ENCODE measurements at places on chromosomes 3 and 15.

DNA sequence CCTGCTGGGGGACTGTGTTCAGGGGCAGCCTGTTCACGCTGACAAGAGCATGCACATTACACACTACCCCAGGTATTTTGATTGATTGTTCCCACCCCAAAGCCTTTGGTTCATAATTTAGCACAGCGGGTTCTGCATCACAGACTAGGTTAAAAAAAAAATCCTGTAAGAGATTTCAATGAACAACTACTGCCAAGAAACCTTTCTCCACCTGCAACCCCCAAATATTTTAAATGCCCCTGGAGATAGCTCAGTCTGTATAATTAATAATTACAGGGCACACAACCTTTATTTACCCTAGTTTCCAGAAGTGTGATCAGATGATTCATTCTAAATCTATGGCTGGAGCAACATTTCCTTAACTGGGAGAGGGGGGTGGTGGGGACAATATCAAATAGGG is 87.6 kb downstream of the NR2F2 start:
- no peak for DNase-seq

DNA sequence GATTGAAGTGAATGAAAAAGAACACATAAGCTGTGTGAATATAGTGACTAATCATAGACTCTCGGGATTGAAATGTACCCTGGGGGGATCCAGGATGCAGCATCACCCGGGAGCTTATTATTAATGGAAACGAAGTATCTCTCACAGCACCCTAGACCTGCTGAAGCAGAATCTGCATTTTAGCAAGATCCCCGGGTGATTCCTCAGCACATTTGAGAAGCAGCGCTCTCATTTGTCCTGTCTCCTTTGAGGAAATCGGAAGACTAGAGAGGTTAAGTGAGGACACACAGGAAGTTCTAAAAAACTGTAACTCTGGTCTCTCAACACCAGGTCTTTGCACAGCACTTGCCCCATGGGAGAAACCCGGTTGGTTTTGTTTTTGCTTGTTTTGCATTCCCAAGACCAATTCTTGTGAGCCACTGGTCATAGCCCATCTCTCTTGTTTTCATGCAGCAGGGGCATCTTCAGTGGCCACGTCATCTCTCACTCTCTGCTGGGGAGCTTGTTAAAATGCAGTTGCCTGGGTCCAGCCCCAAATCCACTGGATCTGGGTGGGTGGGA is 30.2 kb downstream of the ZNF710 start:
- no peak for DNase-seq

- no peak for DNase-seq
Observed at GRCh38 chr3:73144828-73145227, 83.4 kb downstream of the EBLN2 start.

DNA sequence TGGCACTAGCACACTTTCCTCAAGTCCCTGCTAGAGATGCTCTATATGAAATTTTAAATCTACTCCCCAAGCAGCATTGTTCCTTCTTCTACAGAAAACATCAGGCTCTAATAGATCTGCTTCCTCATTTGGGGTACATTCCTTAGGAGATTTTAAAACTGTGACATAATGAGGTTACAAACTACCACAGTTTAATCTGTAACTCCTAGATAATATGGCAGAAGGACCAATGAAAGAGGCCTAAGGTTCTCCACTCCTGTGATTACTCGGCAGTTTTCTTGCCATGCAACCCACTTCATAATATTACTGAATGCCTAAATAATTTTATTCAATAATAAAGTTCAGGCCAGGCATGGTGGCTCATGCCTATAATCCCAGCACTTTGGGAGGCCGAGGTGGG is 16.1 kb downstream of the ZNF106 start:
- DNase-seq, result no peak

DNA sequence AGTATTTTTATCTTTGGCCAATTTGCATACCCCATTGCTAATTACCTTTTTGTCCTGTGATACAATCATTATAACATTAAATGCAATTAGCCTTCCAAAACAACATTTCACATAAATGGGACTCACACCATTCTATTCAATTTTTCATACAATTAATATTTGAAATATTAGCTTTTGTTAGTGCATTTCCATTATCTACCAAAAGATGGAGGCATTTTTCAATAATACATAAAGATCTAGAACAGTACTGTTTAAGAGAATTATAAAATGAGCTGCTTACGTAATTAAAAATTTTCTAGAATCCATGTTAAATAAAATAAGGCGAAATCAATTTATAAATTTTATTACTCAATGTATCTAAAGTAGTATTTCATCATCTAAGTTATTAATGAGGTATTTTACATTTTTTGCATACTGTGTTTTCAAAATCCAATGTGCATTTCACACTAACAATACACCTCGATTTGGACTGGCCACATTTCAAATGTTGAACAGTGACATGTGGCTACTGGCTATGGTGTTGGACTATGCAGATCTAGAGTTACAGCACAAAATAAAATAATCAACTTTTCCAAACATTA is 74.3 kb downstream of the TJP1 start:
- no peak for DNase-seq

DNA sequence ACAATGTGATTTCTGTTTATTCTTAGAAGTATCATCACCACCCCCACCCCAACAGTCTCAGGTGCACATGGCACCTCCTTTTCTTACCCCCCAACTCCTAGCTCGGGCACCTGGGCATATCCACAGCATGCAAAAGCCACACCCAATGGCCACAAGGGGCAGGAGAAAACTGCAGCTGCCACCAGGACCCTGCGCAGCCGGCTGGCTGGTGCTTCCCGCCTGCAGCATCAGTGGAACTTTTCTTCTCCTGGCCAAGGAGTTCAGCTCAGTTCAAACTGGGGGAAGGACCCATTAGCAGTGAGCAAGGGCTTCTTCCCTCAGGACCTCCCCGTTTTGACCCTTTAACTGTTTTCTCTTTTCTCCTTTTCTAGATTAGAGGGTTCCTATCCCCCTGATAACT is 44.8 kb downstream of the TM4SF18 start:
- no peak for DNase-seq

DNA sequence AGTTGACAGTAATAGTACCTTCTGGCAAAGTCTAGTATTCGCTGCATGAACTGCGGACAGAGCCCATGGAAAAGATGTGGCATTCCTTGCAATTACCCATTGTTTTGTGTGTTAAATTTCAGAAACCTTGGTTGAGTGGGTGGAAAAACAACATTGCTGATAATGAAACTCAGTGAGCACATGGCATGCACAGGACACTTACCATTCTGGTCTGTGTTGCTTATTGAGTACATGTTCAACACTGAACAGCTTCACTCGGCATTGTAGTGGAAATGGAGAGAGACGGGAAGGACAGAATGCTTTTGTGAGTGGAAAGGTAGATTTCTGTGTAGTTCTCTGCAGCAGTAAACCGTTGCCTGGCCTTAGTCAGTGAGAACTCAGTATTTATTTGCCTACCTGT is 165.3 kb downstream of the FNDC3B start:
- no peak for DNase-seq

DNA sequence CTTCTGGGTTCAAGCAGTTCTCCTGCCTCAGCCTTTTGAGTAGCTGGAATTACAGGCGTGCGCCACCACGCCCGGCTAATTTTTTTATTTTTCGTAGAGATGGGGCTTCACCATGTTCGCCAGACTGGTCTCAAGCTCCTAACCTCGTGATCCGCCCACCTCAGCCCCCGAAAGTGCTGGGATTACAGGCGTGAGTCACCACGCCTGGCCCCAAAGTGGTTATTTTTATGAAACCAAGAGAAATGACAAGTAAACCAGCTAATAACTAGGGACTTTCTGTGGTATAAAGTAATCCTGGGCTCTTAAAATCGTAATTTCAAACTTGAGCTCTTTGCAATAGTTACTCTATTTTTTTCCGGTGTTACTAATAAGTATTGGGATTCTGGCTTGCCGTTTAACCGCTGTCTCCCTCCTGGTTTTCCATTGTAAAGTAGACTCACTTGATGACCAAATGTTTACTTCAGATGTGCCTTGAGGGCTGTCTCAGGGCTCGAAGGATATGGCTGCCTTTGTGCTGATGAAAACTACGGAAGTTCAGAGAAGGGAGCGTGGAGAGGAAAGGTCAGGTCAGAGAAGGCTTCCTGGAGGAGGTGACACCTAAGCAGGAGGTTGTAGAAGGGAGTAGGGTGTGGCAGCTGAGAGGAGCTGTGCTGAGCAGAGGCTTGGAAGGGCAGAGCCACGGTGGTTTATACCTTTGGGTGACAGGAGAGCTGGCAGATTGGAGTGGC is 4.2 kb downstream of the ZSCAN2 start:
- peak; percentile 35 for DNase-seq

DNA sequence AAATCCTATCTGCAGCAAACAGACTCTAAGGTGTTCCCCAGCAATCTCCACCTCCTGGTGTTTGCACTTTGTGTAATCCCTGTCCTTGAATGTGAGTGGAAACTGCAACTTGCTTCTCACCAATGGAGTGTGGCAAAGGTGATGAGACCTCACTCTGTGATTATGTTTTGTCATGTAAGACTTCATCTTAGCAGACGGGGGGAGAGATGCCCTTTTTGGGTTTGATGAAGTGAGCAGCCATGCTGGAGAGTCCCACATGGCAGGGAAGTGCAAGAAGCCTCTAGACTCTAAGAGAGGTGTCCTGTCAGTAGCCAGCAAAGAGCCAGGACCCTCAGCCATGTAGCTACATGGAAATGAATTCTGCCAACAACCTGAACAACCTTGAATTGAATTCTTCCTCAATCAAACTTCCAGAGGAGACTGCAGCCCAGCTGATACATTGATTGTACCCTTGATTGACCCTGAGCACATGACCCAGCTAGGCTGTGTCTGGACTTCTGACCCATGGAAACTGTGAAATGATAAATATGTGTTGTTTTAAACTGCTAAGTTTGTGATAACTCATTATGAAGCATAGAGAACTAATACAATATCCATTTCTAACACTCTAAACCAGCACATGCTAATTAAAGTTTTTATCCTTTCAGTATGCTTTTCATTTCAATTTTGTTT is 71.4 kb upstream of the RASGRF1 start:
- DNase-seq, result no peak

DNA sequence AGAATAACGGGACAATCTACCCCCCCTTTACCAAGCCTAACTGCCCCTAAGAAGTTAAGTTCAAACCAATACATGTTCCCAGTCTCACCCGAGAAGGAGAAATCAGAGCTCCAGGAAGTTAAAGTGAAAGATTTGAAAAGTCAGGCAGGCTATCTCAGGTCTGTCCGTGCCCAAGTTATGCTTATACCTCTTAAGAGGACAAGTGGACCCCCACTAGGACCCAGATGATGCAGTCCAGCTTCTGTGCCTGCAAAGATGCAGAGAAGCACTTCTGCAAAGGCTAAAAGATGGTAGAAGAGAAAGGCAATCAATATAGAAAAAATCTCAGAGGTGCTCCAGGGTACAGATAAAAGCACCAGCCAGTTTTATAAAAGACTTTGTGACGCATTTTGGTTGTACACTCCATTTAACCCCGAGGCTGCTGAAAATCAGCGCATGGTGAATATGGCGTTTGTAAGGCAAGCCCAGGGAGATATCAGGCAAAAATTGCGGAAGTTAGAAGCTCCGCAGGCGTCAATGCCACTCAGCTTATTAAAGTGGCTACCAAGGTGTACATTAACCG is 9.8 kb upstream of the SLC9C1 start:
- no peak for DNase-seq

DNA sequence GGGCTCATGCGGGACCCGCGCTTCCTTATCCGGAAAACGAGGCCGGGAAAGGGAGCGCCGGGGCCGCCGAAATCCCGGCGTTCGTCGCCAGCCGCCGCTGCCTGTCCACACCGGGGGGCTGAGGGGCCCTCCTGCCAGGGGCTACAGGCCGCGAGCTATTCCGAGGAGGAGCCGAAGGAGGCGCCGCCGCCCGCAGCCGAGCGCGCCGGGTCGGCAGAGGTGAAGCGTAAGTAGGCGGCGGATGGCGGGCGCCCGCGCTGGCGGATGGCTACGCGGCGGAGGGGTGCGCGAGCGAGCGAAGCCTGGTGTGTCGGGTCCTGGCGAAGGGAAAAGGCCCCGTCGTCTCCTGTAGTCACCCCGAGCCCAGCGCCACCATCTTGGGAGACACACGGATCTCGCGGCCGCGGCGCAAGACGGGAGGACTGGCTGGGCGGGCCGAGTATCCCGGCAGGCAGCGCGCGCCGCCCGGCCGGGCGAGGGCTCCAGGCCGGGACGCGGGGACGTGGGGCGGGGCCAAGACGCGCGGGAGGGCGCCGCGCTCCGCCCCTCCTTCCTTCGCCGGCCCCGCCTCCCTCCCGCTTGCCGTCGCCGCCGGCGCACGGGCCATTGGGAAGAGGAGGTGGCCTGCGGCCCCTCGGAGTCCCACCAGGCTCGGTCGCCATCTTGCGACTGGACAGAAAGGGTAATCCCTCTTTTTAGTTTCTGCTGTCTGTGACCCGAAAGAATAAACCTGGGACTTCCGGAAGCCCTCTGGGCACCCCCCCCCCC is at the start of gene UBE3A:
Gene UBE3A, minus strand, starts transcription at position 424 of the 768 bp plus-strand sequence. CDS start 29,917 bp downstream, outside the sequence.
- DNase-seq, result peak; percentile 79

GRCh38 chr3:122676759-122677158 is 3.9 kb upstream of the PARP14 start:
- no peak for DNase-seq

DNA sequence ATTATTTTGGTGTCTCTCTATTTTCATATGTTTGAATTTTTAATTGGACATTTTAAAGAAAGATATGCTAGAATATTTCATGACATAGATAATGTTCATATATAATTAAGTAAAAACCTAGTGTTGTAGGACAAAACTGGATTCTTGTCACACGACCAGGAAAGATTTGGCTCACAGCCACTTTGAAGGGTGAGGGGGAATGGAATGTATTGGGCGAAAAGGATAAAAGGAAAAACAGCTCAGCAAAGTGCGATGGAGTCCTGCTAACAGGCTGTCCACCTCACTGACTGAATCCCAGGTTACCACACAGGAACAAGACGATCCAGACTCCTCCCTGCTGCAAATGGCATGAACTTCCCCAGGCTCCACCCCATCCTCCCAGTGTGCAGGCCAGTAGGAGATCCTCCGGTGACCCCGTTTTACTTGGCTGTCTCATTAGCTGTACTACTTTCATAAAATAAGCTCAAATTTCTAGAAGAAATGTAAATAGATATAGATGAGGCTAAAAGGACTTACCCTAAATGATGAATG is 186.2 kb downstream of the CD47 start:
- no peak for DNase-seq

- no peak for DNase-seq
Observed at GRCh38 chr15:73340502-73341192, 28.1 kb downstream of the HCN4 start.

DNA sequence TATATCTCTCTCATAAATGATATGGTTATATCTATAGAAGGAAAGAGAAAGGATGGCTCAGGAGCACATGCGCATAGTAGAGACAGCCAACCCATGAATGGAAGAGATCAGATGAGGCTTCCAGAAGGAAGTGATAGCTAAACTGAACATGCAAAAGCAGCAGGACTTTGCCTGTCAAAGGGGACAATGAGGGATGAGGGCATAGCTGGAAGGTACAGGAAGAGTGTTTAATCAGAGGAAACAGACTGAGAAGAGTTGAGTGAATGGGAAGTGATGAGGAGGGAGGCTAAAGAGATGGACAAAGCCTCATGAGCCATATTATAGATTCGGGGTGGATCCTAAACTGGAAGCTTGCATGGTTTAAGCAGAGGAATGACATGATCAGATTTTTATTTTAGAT is 26.5 kb upstream of the VEPH1 start:
- no peak for DNase-seq

- peak; percentile 38 for DNase-seq
Observed at GRCh38 chr15:64010719-64011118, 35.6 kb downstream of the DAPK2 start.
